ENCODE measurements at places on chromosomes 2 and 18.

DNA sequence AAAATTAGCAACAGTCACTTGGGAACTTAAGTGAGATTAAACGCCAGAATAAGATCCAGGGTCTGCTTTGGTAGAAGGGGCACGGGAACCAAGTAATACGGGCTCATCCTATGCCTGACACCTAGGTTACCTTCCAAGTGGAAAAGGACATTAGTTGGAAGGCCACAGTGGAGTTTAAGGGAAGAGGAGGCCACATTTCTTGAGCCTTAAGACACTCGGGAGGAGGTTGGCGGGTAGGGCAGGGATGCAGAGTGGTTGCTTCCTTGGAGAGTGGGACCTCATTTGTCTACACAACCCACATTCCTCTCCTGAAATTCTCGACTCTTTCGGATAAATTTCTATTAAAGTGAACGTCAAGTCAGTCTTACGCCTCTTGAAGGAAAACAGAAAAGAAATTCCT is 510 bp upstream of the DNAH6 start:
- no peak for DNase-seq

GRCh38 chr2:20649576-20649975 is 1.3 kb downstream of the HS1BP3 start:
- DNase-seq, result no peak

DNA sequence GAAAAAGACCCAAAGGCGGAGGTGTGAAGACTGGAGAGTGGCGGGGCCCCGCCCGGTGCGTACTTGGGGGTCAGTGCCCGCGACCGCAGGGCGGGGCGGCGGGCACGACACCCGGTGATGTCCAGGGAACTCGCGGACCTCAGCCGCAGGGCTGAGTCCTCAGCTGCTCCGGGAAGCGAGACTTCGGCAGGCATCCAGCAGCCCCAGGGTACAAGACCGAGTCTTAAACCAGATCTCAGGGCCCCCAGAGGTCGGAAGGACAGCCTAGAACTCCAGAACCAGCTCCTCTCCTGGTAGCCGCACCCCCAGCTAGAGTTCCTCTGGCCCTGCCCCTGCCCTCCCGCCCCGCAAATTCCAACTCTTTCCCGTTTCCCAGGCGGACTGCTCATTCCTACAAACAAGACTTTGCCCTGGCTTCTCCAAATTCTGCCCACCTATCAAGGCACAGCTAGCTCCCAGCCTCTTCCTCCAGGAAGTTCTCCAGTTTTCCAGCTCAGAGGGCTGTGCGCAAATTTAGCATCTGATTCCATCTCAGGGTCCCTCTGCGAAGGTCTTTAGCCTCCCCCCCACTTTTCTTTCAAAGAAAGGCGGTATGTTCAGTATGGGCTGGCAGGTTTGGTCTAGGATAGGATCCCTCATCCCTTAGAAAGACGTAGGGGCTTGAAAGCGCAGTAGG is 26.0 kb upstream of the NOTO start:
- no peak for DNase-seq

- DNase-seq, result no peak
Observed at GRCh38 chr18:42363446-42364441, 408.7 kb downstream of the PIK3C3 start.

- no peak for DNase-seq
Observed at GRCh38 chr18:7604361-7604760, 37.2 kb downstream of the PTPRM start.

DNA sequence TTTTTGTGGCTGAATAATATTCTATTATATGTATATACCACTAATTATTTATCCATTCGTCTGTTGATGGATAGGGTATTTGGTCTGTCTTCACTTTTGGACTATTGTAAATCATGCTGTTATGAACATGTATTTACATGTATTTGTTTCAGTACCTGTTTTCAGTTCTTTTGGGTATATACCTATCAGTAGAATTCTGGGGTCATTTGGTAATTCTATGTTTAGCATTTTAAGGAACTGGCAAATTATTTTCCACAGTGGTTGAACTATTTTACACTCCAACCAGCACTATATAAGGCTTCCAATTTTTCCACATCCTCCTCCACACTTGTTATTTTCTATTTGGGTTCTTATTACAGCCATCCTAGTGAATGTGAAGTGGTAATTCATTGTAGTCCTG is 12.4 kb upstream of the TANK start:
- DNase-seq, result no peak

DNA sequence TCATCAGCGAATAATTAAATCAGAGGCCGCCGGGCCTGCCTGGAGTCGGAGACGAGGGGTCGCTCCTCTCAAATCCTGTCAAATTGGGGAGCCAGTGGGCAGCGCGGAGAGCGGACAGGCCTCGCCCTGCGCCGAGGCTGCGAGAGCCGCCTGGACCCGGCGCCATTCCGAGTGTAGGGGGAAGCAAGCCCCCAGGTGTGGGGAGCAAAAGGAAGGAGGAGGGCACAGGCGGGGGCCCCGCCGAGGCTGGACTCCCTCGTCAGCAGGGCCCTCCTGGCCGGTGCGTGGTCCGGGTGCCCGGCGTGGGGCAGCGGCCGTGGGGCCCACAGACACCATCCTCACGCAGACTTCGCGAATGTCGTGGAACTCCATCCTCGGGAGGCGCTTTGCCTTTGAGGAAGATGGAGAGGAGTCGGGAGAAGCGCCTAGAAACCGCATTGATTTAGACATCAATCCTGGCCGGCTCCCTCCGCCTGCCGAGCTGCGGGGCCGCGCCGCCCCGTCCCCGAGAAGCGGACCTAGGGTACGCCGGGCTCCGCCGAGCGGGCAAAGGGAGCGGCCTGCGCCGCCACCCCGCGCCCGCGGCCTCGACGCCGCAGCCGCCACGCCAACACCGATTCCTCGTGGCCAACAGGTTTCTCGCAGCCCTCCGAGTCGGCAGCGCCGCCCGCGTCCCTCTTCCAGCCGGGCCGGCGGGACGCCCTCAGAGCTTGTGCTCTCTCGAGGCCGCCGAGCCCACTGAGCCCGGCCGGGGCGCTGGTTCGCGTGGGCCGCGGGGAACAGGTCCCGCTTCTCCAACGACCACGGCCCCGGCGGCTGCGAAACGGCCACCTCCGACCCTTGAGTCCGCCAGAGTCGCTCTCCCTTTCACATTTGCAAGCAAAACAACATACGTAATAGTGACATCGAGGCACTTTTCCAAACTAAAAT is 6.7 kb upstream of the ONECUT2 start:
- DNase-seq, result no peak

DNA sequence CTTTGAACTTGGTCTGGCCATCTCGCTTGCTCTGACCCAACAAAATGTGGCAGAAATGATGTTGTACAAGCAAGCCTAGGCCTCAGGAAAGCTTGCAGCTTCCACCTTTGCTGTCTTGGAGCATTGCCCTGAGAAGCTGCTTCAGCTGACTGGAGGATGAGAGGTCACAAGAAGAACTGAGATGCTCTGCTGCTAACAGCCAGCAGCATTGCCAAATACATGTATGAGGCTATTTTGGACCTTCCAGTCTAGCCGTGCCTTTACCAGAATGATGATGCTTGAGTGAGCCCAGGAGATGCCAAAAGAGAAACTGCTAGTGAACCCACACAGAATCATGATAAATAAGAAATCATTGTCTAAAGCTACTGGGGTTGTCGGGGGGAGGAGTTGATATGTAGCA is 13.2 kb upstream of the ITGAV start:
- no peak for DNase-seq

DNA sequence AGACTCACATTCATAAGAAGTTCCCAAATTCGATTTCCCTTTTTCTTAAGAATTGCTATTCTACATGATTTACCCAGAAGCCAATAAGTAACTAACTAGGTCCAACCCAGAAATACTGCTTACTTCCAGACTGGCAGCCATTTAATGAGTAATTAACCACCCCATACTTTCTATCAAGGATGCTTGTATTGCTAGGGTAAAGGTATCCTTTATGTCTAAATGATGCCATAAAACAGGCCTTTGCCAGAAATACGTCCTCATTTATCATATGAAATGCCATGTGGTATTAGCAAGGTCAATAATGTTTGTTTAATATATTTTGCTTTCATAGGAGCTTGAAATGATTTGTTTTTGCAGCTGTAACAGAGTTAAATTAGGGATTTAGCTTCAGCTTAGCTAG is 56.1 kb downstream of the PLEKHM3 start:
- no peak for DNase-seq

GRCh38 chr2:135124924-135125886 is 73.1 kb downstream of the RAB3GAP1 start:
- DNase-seq, result no peak

All from NCI-H510A treated with DMSO at 0.1 percent for 48 hours (cell line).